ENCODE measurements at places on chromosomes 1 and 21.
A peak's percentile ranks its signal among the peaks of the same experiment; 100 is the strongest.

DNA sequence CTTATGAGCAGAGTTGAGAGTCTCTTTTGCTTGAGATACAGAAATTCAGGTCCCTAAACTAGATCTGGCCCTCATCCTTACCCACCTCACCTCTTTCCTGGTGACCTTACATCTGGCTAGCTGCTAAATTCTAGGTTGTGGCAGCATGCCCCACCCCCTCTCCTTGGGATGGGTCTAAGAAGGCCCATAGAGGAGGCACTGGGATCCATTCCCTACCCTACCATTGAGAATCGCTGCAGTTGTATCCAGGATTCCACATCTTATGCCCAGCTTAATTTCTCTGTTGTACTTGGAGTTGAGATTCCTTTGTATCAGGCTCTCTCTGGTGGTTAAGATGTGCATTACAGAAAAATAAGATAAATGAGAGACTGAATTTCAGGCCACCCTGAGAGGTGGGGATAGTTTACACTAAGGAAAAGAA is 9.5 kb upstream of the TMEM39B start:
- no peak for DNase-seq

DNA sequence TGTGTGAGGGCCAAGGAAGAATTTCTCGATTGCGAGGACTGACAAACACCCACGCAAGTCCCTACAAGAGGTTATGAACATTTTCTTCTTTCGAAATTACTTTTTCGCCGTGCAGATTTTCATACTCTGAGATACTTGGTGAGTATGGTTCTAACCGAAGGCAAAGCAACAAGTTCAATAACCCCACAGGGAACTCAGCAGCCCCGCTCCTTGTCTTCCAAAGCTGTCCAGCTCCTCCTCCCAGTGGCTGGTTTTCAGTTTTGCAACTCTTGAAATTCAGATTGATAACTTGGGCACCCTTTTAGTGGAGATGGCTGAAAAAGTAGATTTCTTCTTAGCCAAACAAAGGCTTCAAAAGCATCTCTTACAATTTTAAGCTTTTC is 154.4 kb downstream of the SETD4 start:
- no peak for DNase-seq

GRCh38 chr1:46487818-46488218 is 1.8 kb upstream of the DMBX1 start:
- DNase-seq = no peak

- no peak for DNase-seq
Observed at GRCh38 chr21:41580758-41581554, 73.0 kb upstream of the TMPRSS2 start.

GRCh38 chr1:116870300-116870699 is 39.4 kb upstream of the PTGFRN start:
- DNase-seq = no peak

GRCh38 chr1:15337656-15338402 is 71.9 kb upstream of the EFHD2 start:
- no peak for DNase-seq

- DNase-seq = no peak
Observed at GRCh38 chr1:53929246-53929960, 16.1 kb downstream of the IFT25 start.

- DNase-seq = no peak
Observed at GRCh38 chr1:156743367-156744302, 2.7 kb upstream of the MRPL24 start.

DNA sequence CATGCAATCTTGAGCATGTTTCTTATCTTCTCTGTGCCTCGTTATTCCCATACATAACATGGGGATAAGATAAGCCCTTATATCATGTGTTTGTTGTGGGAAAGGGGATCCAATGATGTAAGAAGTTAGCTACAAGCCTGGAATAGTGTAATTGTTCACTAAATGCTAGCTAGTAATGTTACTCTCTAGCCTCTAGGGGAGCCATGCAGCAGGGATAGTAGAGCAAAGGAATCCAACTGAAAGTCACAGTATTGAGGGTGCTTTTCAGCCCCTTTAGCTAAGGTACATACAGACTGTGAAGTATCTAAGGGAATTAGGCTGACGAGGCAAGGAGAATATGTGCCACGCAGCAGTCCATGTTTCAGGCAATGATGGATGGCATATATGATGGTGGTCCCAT is 46.9 kb downstream of the IL23R start:
- no peak for DNase-seq

- no peak for DNase-seq
Observed at GRCh38 chr1:225508538-225509375, 80.9 kb upstream of the LBR start.

- no peak for DNase-seq
Observed at GRCh38 chr21:42199868-42200463, 19.0 kb upstream of the ABCG1 start.

- no peak for DNase-seq
Observed at GRCh38 chr1:170664093-170664827, at the start of gene PRRX1. TSS of gene PRRX1 (plus strand) at chr1:170664131. CDS start at chr1:170664219, 88 bp downstream.

- no peak for DNase-seq
Observed at GRCh38 chr1:96482616-96483015, 239.0 kb upstream of the PTBP2 start.

DNA sequence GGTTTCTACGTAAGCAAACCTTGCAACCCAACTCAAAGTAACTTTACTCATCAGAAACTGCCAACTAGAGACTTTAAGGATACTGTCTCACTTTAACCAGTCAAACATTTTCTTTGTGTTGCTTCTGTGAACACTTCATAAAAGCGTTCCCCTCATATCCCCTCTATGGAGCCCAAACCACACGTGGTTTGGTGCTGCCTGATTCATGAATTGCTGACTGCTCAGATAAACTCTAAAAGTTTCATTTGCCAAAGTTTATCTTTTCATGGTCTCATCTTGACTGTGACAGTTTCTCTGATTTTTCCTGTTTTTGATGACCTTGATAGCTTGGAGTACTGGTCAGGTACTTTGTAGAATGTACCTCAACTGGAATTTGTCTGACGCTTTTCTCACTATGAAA is 14.6 kb upstream of the RWDD3 start:
- DNase-seq = no peak

DNA sequence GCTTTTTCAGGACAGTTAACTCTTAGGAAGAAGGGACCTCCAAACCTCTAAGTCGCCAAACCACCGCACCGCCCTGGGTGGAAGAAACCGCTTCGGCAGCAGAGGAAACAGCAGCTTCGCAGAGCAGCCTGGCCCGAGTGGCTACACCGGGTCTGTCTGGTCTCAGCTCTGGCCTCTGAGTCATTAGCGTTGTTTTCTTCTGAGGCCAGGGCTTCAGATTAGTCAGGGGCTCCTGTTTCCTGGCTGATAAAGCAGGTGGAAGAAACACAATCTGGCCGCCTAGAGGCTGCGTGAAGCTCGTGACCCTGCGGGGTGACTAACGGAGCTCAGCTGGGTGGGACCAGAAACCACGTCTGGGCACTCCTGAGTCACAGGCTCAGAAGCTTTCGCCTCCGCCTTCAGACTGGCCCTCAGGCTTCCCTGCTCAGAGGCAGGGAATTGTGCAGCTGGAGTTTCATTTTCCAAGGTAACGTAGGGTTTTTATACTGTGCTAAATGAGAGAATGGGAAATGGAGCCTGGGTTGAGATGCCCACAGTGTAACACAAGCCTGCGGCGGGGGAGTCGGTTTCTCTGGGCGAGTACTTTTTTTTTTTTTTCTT is 44.9 kb downstream of the CHAF1B start:
- DNase-seq = peak; percentile 72

DNA sequence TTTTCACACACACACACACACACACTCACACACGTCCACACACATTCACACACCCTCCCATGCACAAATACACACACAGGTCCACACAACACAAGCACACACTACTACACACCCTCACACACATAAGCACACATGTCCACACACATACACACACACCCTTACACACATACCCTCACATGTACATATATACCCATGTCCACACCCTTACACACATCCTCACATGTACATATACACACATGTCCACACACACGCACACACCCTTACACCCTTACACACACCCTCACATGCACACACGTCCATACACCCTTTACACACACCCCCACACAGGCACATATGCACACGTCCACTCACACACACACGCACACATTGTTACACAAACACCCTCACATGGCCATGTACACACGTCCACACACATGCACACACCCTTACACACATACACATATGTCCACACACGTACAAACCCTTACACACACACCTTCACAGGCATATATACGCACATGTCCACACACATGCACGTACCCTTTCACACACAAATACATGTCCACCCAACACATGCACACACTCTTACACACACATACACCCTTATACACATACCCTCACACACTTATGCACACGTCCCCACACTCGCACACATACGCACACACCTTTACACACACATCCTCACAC is 50.7 kb downstream of the RGS7 start:
- DNase-seq = no peak

GRCh38 chr1:22930240-22930912 is 42.3 kb downstream of the LACTBL1 start:
- peak; percentile 32 for DNase-seq

- DNase-seq = peak; percentile 76
Observed at GRCh38 chr1:21963477-21964217, 13.2 kb upstream of the CELA3B start.

DNA sequence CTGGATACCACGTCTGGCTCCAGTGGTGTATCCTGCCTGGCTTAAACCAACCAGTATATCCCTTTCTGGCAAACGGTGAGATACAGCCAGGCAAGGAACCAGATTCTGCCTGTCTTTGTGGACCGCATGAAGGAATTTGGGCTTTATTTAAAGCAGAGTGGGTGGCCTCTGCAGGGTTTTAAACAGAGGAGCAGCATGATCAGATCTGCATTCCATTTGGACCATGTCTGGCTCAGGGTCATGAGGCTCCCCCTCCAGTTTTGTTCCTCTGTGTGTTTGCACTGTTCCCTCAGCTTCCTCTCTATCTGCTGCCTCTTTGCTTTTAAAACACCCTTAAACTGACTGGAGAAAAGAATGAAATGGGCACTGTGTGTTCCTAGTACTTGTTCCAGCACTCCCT is 195.0 kb downstream of the GIPC2 start:
- no peak for DNase-seq

- DNase-seq = no peak
Observed at GRCh38 chr1:66929691-66929998, 4.9 kb downstream of the MIER1 start.

DNA sequence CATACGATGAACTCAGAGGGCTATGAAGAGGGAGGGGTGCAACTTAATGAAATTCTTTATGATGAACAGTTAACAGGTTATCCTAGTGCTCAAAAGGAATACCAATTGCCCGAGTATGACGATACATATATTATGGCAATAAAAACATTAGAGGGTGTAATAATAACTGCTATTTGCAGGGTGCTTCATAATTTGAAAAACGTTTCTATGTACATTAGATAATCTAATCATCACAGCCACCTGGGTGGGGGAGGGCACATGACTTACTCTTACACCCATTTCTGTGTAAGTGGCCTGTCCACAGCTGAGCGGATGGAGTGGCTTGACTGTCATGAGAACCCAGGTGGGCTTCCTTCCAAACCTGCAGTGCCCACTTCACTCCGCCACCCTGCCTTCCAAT is 46.3 kb downstream of the TIAM1 start:
- no peak for DNase-seq

DNA sequence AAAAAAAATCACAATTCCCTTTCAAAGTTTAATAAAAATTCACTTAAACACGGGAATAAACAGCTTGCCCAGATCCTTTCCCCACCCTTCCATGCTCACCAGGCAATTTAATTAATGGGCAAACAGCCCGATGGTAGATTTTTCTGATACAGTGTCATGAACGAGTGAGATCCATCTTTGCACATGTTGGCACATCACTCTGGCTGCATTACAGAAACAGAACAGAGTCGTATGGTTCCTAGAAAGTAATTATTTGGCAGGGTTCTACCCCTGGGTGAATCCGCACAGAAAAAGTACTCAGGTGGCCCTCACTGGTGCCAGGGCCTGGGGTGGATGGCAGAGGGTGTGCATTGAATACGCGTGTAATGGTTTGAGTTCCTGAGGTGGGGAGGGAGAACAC is 24.6 kb upstream of the OVAAL start:
- no peak for DNase-seq

GRCh38 chr1:1099506-1100183 is 16.2 kb downstream of the C1orf159 start:
- DNase-seq = no peak

DNA sequence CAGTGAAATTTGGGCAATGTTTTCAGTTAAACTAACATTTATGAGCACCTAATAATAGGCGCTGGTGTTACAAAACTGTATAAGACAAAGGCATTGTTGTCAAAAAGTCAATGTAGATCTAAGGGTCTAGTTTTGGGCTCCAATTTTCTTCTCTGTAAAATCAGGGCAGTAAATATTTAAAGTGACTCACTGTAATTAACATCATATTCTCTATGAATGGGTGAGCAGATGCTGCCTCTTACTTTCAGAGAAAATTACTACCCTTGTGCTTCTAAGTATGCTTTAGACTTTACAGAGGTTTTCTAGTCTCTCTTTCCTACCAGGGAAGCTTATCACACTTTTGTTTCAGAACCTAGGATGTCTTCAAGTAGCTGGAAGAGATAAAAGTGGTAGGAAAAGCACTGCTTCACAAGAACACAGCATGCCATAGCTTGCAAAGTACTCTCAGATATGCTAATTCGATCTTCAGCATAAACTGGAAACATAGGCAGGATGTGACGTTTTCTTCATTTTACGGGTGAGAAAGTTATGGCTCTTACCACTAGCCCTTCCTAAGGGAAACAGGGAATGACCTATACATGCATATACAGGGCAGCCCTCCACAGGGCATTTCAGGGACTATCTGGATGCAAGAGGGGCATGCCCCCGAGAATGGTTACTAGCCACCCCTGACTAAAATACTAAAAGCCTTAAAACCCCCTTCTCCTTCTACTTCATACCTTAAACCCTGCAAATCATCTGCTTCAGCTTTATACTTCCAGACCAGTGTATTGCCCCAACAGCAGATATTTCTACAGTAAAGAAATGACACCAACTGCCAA is 2.6 kb downstream of the C1orf116 start:
- DNase-seq = no peak

- DNase-seq = no peak
Observed at GRCh38 chr1:47786316-47786715, 210.9 kb downstream of the TRABD2B start.

DNA sequence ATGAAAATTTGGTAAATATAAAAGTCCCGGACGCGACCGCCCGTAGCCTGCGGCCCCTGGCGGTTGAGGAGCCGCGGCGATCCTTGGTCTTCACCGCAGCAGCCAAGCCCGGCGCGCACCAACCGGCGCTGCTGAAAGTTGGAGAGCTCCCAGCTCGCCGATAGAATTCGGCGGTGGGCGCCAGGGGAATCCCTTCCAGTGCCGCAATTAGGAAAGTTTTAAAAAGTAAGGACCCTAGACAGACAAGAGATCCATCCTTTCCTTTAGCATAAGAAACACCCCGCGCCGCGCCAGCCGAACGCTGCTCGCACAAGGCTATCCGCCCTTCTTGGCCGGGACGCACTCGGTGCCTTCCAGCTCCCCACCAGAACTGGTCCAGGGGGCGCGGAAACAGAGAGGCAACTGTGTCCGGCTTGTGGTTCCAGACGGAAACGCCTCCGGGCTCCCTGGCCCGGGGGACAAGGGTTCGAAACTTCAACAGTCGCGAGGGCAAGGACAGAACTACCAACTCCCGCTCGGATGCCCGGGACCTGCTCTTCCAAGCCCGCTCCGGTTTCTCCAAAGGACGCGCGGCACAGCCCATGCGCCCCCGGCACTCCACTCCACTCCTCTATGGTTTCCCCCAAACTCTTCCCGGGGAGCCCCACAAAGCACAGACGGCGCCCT is 1.7 kb downstream of the FAM78B start:
- no peak for DNase-seq

- DNase-seq = no peak
Observed at GRCh38 chr1:46134660-46135331, 2.4 kb upstream of the PIK3R3 start.
